T-cell (primary cell): ENCODE measurements at places on chromosomes 6 and 20.

DNA sequence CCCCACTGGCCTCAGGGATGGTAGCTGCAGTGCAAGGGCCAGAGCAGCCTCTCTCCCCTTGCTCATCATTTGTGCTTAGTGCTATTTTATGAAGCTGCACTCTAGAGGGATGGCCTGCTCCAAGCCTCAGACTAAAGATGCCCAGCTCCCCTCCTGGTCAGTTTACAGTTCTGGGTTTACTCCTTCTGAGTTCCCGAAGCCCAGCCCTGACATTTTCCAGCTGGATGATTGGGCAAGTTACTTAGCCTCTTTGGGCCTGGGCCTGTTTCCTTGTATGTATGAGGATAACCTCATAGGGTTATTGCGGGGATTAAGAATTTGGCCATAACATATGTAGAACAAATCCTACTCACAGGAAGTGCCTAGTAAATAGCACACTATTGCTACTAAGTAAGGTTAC lies 31.8 kb upstream of the EMILIN3 start:
- no peak for DNase-seq

GRCh38 chr20:58127701-58128111 lies 100.7 kb downstream of the ANKRD60 start:
- DNase-seq = no peak

- DNase-seq = no peak
These were observed 186.9 kb upstream of the CDYL start for GRCh38 chr6:4589295-4589694.

- DNase-seq = peak; percentile 4
These were observed 843 bp upstream of the HEY2 start for GRCh38 chr6:125748406-125749172.

GRCh38 chr6:138372711-138373463 lies 4.8 kb upstream of the SMIM28 start:
- DNase-seq = no peak

DNA sequence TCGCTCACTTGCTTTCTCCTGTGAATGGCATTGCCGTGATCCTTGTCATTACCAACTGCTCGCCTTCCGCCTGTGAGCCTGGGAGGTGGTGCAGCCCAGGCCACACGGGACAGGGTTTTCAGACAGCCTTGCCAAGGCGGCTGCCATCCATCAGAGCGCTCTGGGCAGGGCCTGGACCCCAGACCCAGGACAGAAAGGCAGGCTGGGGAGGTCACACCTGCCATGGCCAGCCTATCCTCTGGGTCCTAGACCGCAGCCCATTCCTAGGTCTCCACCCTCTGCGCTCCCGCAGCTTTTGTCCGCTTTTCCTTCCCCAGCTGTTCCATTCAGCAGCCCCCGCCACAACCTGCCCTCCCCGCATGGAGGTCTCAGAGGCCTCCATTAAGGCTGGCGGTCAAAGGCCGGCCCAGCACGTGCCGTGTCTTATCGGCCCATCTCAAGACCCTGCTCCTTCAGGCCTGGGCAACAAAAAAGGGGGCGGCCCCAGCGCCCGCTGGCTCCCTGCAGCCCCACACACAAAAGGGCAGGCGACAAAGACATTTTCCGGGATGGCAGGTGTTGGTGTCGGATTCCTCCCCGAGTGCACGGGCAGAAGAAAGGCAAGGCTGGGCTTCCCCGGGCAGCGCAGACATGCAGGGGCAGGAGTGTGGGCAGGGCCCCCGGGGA lies 28.1 kb downstream of the INSM1 start:
- DNase-seq = no peak

DNA sequence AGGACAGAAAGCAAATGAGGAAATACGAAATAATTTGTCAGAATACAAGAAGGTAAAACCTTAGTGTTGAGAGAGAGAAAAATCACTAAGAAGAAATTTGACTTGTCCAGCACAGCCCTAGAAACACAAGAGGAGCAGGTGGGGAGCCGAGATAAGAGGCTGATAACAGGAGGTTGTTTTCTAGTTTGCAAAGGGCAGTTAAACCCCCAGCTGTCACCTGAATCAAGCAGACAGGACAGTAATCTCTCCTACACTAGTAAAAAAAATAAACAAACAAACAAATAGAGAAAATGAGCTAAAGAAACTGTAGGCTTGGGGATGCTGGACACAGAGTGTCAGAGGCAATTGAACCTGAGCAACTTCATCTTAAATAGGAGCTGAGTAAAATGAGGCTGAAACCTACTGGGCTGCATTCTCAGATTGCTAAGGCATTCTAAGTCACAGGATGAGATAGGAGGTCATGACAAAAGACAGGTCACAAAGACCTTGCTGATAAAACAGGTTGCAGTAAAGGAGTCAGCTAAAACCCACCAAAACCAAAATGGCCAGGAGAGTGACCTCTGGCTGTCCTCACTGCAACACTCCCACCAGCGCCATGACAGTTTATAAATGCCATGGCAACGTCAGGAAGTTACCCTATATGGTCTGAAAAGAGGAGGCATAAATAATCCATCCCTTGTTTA lies 40.4 kb downstream of the FAM184A start:
- no peak for DNase-seq

GRCh38 chr20:58003525-58003924 lies 224.9 kb downstream of the ANKRD60 start:
- DNase-seq = no peak

DNA sequence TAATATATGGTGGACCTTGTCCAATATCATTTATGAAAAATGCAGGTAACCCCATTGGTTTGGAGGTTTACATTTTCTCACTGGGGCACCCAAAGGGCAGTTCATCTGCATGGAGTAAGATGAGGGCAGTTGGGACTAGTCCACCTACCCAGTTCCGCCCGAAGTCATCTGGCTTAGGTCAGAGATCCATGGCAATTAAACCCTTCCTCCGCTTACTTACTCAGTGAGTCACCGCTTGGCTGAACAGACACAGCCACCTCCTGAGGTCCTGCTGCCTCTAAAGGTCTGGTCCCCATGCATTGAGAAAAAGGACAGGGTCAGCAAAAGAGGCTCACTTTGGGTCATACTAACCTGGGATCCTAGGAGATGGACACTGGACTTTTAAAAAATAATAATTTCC lies 102.9 kb upstream of the PRL start:
- DNase-seq = no peak

DNA sequence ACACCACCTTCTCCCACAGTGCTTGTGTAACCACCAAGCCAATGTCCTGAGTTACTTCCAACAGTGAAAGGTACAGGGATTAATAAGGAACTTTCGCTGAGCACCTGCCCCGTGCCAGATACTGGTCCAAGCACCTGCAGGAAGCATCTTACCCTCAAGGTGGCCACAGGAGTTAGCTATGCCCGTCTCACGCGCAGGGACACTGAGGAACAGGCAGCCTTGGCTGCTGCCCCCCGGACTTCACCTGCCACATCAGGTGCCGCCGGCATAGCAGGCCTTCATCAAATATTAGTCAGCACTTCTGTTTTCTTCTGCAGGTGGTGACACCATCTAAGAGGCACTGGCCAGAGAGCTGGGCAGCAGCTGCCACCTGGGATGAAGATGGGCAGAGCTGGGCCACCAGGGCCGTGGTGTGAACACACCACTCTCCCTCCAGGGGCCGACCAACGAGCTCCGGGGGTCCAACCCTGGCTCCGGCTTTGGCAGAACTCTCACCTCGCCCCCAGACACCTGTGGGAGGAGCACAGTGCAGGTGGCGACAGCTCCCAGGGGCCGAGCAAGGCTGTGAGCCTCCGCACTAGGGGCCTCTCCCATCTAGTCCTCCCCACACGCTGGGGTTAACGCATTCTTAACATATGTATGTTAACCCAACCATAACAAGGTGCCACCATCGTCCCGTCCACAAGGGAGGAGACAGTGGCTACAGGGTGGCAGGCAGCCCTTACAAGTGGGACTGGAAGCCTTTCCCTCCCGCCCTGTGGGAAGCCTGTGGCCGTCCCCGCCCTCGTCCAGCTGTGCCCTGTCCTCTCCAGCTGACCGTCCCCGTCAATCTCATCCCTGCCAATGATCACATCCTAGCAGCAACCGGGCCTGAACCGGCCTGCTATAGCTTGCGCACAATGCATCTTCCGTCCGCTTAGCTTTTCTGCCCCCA lies 2.9 kb upstream of the PPDPF start:
- DNase-seq = no peak

DNA sequence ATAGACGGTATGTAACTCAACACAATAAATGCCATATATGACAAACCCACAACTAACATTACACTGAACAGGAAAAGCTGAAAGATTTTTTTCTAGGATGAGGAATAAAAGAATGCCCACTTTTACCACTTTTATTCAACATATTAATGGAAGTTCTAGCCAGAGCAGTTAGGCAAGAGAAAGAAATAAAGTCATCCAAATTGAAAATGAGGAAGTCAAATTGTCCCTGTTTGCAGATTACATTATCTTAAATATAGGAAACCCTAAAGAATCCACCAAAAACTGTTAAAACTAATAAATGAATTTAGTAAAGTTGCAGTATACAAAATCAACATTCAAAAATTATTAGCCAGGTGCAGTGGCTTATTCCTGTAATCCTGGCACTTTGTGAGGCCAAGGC lies 24.6 kb upstream of the ADGB start:
- no peak for DNase-seq

- no peak for DNase-seq
These were observed 27.7 kb downstream of the PHF3 start for GRCh38 chr6:63663147-63663955.

- no peak for DNase-seq
These were observed 394.0 kb downstream of the LAMA2 start for GRCh38 chr6:129276986-129277385.

- DNase-seq = no peak
These were observed 120.2 kb downstream of the GMPR start for GRCh38 chr6:16358531-16359138.

GRCh38 chr20:3550837-3551236 lies 80.0 kb downstream of the ATRN start:
- no peak for DNase-seq

GRCh38 chr6:106886922-106887797 lies 87.4 kb downstream of the CD24 start:
- no peak for DNase-seq

- DNase-seq = no peak
These were observed 26.3 kb downstream of the RALGAPB start for GRCh38 chr20:38498909-38499308.

GRCh38 chr6:169865346-169866139 lies 114.1 kb downstream of the ERMARD start:
- DNase-seq = no peak

DNA sequence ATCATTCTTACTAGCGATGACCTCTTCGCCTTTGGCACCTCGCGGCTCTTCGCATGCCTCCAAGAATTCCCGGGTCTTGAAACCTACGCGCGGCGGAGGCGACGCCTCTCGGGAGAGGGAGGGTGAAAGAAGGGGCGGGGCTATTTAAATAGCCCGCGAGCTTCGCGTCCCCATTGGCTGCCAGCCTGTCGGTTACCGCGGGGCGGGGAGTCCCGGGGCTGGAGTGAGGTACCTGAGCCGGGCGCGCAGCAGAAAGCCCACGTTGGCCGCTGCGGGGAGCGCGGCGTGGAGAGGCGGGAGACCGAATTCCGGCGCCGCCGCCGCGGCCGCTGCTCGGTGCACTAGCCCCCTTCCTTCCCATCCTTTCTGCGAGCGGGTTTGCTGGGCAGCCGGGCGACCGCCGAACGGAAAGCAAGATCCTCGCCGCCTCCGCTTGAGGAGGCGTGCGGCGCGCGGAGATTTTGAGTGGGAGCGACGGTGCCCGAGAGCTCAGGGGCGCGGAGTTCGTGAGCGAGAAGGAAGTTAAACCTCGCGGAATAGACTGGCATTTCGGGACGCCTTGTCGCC lies at the start of gene BMP6:
BMP6 (plus strand) TSS at position 251 of the 567 bp plus-strand sequence. CDS start 857 bp downstream, outside the sequence.
- DNase-seq = peak; percentile 13

DNA sequence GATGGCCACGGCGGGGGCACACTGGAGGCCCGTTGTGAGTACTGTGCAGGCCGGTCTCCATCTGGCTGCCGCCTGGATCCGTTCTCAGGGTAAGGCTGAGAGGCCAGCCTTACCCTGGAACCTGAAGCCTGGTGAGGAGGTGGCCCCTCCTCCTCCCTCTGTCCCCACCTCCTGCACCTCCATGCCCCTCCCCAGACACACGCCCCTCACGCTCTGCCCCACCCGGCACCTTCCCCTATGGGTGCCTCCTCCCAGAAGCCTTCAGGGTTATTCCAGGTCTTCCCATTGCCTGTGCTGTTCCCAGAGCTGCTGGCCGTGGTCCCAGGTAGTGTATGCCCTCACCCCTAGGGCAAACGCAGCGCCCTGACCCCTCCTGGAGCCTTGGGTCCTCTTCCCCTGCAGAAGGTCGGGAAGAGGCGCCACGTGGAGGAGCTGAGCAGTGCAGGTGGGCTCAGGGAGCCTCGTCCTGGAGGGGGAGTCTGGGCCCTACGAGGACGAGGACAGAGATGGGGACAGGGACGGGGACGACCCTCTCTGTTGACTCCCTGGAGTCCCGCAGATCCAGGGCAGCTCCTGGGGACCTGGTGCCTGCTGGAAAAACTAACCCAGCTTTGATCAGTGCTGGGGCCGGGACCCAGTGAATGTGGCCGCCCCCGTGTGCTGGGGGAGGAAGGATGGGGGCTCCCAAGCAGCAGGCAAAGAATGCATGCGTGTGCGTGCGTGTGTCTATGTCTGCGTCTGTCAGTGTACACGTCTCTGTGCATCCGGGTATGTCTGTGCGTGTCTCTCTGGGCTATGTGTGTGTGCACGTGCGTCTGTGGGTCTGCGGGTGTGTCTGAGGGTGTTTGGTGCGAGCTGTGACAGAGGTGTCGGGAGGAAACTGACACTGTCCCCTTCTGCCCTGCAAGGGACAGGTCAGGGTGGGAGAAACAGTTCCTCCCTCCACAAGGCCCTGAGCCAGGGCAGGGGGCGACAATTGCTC lies 8.2 kb upstream of the HRH3 start:
- DNase-seq = no peak

DNA sequence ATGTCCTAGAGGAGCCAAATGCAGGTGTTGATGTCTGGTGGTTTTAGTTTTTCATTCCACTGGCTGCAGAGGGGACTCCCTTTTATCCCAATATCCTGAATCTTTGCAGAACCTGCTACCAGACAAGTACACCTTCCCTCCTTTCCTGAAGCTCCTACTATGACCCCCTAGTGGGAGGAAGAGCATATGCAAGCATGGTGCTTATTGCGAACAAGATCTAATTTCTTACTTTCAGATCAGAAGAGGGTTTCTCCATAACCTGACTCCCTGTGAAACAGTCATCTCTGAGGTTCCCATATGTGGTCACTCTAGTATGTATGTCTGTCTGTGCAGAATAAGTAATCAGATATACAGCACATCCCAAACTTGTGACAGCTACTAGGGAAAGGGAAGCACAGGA lies 277.2 kb downstream of the ARHGAP18 start:
- no peak for DNase-seq

GRCh38 chr20:50953821-50954220 lies 4.5 kb downstream of the DPM1 start:
- no peak for DNase-seq

GRCh38 chr6:83153883-83154521 lies 39.1 kb downstream of the PGM3 start:
- DNase-seq = no peak

GRCh38 chr6:158758941-158759479 lies 60.2 kb downstream of the EZR start:
- no peak for DNase-seq
